Stimulated activated CD4-positive, alpha-beta T cell treated with anti-CD3 and anti-CD28 coated beads, Interleukin-1b, Interleukin-23, amount 100 ng/mL, for 4 hours (primary cell): ENCODE measurements at places on chromosomes 13 and 19.

- no peak for DNase-seq
Measured at GRCh38 chr13:44617648-44618047, 41.5 kb upstream of the TSC22D1 start.

DNA sequence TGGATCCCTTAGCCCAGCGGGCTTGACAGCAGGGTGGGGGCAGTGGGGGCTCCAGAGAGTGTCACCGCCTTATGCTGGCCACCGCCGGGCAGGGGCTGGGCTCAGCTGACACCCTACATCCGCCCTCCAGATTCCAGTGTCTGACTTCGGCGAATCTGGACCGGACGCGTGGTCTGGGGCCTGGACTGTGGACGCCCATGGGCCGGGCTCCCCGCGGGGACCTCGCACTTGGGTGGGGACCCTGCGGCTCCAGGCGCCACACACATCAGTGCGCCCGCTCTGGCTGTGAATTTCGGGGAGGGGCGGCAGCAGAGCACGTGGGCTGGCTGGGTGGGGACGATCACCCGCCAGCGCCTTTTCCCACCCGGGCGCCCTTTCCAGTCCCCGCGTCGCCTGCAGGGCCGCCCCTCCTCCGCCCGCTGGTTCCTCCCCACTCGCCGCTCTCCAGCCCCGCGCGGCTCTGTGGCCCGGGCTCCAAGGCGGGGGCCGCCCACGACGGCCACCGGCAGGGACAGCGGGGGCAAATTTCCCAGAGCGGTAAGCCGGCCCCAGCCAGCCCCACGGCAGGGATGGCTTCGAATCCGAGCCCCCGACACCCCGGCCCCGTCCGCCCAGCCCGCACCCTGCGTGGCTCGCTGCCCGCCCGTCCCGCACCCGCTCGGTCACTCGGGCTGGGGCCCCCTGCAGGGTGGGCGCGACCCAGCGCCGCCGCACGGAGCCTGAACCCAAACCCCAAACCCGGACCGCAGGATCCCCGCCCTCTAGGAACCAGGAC, 23.3 kb upstream of the ZNF99 start:
- no peak for DNase-seq

GRCh38 chr13:106182404-106182803, 353.1 kb downstream of the EFNB2 start:
- no peak for DNase-seq

GRCh38 chr13:77325371-77325980, 1.4 kb downstream of the MYCBP2 start:
- no peak for DNase-seq

GRCh38 chr19:13762635-13763235, 1.6 kb upstream of the MRI1 start:
- DNase-seq, result no peak

GRCh38 chr19:11191273-11191755, 6.0 kb downstream of the KANK2 start:
- no peak for DNase-seq

- no peak for DNase-seq
Measured at GRCh38 chr13:113788413-113789135, 29.5 kb downstream of the TMEM255B start.

DNA sequence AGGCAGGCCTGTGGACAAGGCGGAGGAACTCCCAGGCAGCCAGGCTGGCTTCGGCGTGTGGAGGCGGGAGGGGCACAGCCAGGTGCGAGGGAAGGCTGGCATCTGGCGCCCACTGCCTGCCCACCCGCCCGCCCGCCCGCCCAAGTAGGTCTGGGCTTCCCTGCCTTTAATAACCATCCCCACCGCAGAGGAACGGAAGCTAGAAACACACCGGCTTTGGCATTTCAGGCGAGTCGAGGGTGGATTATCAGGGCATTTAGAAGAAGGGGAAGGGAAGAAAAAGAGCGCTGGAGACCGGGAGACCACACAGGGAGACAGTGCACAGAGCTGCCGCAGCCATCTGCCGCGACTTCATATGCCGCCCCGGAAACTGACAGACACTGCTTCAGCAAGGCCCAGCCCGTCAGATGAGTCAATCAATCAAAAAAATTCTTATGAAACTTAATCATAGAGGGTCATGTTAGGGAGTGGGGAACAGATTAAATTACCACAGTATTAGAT, 199.7 kb downstream of the TSHZ3 start:
- no peak for DNase-seq

DNA sequence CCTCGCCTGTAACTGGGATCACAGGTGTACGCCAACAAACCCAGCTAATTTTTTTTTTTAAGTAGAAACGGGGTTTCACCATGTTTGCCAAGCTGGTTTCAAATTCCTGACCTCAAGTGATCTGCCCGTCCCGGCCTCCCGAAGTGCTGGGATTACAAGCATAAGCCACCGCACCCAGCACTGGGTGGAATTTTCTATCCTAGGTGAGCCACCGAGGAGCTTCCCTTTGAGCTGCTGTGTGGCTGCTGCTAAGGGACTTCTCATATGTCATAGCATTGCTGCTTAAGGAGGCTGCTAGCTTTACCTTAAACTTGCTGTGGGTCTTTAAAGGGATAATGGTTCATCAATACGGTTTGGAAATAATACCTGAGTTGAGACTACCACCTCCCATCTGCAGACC, 2.9 kb upstream of the AMER2 start:
- no peak for DNase-seq

DNA sequence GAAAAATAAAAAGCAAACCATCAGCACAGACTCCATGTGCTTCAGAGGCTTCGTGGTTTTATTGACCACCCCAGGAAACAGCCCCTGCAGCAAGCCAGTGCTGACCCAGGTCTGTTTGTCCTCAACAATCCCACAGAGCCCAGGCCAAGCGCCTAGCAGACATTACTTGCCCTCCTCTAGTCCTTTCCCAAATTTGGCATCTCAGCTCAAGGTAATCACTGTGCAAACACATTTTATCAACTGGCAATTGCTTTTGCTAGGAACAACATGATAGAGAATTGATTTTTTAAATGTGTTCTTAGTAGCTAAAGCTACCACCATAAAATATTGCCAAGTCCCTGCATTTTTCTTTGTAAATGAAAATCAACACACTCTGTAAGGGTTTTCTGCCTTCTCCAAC, 121.8 kb downstream of the STOML3 start:
- no peak for DNase-seq

- no peak for DNase-seq
Measured at GRCh38 chr19:12802267-12803106, 618 bp downstream of the THSD8 start.

DNA sequence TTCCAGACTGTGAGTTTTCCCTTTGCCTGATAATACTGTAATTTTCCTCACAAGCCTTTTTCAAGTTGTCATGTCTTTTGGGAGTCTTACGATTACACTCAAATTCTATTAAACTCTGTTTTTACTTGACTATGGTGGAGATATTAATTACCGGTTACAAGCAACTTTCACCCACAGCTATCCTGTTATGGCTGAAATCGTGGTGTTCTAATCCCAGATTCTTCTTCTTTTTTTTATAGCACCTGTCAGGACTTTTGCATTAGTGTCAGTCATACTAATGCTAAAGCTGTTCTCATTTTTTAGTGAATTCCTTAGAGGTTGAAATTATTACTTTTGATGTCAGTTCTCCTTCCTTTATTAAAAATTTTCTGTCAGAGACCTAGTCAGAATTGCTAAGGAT, 187.8 kb upstream of the CSNK1A1L start:
- DNase-seq, result no peak

- DNase-seq, result no peak
Measured at GRCh38 chr13:26968431-26969341, 202.9 kb downstream of the USP12 start.

DNA sequence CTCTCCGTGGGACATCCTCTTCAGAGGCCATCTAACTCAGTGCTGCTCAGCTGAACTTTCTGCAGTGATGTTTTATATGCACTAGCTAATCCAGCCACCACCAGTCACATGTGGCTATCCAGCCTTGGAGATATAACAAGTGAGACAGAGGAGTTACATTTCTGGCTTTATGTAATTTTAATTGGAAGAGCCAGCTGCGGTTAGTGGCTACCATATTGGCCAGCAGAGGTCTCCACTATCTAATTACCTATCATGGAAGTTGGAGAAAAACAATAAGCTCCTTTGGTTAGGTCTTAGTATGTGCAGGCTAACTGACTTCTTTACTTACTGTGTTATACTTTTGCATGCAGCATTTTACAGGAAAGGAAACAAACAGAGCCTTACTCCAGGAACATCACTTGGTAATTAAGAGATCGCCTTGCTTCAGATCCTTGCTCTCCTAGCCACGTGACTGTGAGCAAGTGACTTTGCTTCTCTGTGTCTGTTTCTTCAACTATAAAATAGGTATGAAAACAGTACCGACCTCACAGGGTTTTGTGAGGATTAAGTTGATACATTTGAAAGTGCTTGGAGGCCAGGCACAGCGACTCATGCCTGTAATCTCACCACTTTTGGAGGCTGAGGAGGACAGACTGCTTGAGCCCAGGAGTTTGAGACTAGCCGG, 1.6 kb upstream of the KLK10 start:
- no peak for DNase-seq
